ENCODE measurements at places on chromosomes 11 and 22.

GRCh38 chr11:115523727-115524399 lies 19.6 kb upstream of the CADM1 start:
- DNase-seq = no peak

DNA sequence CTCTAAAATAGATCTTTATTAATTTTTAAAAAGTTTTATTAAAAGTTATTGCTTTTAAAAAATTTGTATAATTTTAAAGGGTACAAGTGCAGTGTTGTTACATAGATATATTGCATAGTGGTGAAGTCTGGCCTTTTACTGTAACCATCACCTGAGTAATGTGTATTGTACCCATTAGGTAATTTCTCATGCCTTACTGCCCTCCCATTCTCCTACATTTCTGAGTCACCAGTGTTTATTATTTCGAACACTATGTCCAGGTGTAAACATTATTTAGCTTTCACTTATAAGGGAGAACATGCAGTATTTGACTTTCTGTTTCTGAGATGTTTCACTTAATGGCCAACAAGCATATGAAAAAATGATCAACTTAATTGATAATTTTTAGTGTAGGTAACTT lies 2.3 kb downstream of the OR51G1 start:
- DNase-seq = no peak

GRCh38 chr11:130452940-130453339 lies 4.5 kb downstream of the ADAMTS15 start:
- no peak for DNase-seq

DNA sequence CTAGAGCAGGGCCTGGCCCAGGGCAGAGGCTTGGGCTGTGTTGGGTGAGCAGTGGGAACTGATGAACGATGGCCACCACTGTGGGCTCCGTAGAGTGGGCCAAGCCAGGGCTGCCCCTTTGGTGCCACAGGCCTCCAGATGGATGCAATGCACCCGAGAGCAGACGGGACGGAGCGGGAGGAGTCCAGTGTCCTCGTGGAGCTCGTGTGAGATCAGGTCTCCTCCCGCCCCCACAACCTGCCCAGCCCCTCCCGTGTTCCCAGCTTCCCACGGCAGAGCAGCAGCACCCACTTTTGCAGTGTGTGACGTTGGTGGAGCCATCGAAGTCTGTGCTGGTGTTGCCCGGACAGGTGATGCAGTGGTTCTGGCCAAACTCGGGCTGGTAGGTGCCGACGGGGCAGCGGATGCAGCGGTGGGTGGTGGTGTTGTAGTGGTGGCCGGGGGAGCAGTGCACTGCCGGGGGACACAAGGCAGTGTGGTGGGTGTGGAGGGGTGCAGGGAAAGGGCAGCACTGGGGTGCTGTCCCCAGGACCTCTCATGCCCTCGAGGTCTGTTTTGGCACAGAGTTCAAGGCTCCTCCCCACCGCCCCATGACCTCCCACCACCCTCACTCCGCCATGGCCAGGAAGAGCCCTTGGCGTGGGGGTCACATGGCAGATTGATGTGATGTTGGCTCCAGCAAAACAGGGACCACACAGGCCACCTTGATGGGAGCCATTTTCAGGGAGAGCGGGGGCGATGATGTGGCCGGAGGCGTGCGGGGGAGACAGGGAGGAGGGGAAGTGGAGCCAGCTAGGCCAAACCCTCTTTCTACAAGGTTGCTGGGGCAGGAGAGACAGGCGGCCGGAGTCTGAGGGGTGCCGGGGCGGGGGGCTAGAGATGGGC lies 23.9 kb upstream of the TTLL12 start:
- no peak for DNase-seq

DNA sequence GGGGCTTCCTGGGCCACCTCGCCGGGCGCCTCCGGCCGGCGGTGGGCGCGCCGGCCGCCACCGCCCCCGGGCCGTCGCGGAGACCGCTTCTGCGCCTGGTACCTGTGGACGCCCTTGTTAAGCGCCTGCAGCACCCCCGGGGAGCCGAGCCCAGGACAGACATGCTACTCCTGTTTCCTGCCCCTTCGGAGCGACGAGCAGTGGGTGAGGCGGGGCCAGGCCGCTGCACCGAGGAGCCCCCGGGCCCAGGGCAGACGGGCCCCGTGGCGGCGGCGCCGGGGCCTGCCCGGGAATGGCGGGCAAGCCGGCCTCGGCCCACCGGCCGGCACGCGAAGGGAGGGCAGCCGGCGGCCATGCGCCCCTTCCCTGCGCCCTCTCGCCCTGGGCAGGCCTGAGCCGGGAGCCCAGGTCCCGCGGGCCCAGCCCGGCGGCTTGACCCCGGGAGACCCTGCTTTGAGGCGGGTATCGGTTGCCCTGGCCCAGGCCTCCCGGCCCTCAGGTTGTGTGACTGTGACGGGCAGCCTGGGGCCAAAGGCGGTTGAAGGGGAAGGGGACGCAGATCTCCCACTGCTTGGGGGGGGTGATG lies 789 bp upstream of the KDM2A start:
- DNase-seq = no peak

DNA sequence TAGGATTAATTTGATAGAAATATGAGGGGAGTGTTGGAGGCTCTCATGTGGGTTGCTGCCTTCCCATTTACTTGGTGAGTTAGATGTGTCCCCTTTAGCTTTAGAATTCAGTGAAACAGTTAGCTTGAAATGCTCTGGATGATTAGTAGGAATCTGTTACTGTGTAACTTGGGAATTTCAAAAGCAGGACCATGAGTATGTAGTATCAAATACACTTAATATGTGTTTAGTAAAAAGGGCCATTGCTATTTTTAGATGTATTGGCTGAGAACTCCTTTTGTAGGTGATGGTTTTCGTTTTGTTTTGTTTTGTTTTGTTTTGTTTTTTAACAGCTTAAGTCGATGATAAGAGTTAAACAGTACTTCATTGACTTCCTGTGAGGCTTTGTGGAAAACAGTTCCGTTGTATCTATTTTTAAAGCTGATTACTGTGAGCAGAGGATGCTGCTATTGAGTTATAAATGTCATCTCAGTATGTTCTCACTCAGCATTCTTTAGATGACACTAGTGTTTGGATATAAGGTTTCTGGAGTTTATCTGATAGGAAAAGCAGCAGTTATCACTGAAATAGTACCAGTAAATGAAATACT lies 53.5 kb downstream of the MCAM start:
- DNase-seq = no peak

DNA sequence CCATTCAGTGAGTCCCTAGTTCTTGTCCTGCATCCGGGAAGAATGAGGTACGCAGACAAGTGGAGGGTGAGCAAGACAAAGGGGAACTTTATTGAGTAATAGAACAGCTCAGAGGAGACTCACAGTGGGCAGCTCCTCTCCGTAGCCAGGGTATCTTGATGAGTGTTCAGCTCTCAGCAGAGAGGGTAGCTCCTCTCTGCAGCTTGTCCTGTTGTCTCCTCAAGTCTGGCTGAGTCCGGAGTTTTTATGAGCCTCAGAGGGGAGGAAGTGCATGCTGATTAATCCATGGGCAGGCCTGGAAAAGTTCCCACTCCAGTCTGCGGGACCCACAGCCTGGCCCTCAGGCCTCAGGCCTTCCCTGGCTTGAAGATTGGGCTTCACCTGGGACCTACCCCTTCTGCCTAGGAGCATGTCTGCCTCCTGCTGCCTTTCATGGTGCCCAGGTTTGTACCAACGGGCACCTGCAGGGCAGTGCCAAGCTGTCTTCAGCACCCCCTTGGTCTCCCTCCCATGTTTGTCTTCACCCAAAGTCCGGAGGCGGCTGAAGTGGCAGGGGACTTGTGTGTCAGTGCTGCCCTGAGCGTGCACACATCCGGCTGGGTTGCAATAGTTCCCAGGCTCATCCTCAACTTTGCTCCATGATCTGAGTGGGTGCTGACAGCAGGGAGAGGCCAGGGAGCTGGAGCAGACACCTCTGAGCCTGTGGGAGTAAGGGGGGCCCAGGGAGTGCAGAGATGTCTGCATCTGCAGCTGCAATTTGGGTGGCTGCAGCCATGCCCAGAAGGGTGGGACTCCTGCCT lies 134.2 kb downstream of the LDLRAD3 start:
- no peak for DNase-seq

DNA sequence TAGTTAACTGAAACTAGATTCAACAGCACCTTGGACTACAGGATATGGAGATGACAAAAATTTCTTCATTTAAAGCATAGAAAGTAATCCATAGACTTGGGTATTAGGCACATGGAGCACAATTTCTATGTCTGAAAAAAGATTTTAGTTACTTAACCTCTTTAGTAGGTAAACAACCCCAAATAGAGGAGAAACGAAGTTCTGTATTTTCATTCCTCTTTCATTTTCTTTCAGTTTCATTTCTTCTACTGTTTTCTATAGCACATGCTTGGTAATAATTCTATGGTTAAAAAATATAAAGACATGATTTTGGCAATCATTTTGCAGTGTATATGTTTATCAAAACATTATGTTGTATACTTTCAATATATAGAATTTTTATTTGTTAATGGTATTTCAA lies 99.5 kb downstream of the CASP12 start:
- DNase-seq = no peak

DNA sequence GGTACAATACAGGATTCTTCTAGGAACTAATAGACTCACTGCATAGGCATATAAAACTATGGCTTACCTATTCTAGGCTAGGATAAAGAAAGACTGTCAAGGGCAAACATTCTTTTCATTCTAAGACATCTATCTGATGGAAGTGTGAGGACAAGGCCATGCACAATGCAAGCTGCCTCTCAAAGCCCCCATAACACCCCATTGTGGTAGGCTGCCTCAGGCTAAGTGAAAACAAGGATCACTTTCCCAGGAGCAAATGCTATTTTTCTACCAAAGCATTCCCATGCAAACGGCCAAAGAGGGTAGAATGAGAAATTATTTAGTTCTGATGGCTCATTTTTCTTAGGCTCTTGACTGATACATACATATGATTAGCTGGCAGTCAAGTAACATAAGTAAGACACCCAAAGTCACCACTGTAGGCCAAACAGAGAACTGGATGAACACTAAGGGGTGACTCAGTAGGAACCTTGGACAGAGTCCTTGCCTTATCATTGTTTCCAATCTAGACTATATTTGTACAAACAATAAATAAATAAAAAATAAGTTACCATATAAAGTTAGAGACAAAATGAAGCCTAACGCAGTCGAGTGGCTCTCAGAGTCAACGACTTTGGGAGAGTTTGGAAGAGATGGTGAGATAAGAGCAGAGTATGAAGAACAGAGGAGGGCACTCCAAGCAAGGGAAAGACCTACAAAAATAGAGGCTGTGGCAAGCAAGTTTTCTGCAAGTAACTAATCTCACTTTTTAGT lies 303.6 kb downstream of the SBF2 start:
- no peak for DNase-seq

GRCh38 chr11:9664276-9665171 lies 647 bp downstream of the SWAP70 start:
- DNase-seq = no peak

- DNase-seq = no peak
Measured at GRCh38 chr22:50738649-50739227, 734 bp downstream of the ACR start.

DNA sequence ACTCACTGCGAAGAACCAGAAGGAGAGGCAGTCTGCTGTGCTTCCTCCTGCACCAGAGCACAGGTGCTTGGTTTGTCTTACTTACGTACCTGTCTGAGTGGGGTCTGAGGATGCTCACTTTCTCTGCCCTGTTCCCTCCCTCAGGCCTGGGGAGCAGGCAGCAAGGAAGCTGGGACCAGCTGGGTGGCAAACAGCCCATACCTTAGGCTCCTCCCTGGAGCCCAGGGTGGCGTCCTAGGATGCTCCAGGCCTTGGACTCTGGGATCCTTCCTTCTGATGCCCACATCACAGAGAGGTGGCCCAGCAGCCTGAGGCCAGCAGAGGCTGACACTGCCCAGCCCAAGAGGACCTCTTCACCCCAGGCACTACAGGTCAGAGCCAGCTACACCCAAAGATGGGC lies 593.2 kb downstream of the BRD1 start:
- DNase-seq = no peak

GRCh38 chr11:61335355-61335710 lies 2.3 kb downstream of the TKFC start:
- no peak for DNase-seq

GRCh38 chr11:3165152-3165705 lies at the start of gene OSBPL5:
Gene OSBPL5 (minus strand): TSS chr11:3165310. CDS start chr11:3129148, 36,162 bp downstream.
- no peak for DNase-seq

GRCh38 chr11:1348796-1349326 lies 39.4 kb upstream of the TOLLIP start:
- no peak for DNase-seq

GRCh38 chr11:57421805-57422204 lies 5.1 kb downstream of the SLC43A3 start:
- no peak for DNase-seq

DNA sequence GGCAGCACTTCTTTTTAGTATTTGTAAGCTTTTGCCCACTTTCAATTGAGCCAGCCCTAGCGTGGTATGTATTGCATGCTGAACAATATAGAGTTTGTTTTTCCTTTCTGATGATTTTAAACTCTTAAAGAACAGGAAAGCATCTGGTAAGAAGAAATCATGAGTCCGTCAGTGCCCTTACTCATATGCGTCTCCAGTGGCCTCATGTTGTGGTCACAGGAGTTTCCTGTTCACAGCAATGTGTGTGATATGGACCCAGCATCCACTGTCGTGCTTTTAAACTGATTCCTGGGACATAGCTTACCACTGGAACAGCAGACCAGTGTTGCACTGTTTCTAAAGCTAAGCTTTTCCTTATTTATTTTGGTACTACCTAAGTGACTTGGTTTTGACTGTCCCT lies 40.1 kb downstream of the BID start:
- peak; percentile 31 for DNase-seq

DNA sequence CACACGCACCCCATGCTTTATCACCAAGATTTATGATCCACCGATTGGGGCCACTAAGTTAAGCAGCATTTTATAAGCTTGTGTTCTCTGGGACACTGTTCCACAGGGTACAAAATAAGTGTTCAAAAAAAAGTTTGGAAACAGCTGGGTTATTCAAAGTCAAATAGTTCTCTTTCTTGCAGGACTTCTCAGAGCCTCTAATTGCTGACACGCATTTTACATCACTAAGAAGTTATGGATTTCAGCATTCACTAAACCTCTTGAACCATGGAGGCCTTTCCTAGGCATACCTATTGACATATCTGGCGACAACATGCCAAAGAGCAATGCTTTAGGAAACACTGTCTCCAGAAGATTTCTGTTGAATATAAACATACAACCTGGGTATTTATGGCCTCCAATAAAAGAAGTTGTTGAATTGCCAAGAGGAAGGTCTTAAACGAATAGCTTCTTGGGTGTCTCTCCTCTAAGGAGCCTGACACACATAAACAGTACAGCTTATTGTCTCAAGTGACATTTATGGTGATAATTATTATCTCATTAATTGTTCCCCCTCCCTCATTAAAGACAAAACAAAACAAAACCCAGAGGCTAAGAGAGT lies 147.1 kb upstream of the ARHGAP20 start:
- no peak for DNase-seq

DNA sequence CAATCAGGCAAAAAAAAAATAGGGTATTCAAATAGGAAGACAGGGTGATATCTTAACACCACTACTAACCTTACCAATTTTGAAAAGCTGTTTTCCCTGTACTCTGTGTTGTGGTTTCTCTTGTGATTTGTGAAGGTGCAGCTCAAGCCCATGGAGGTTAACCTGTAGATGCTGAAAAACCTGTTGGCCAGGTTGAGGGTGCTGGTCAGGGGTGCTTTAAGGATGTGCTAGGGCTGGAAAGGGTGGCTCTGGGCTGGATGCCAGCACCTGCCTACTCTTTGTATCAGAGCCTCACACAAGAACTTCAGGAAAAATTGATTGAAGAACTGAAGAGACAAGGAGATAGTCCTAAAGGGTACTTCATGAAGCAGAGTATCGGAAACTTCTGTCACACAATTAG lies 18.3 kb upstream of the OR5M8 start:
- DNase-seq = no peak

All from AG04449 (cell line).